KBM-7 (cell line): ENCODE measurements at places on chromosomes 12 and 14.

DNA sequence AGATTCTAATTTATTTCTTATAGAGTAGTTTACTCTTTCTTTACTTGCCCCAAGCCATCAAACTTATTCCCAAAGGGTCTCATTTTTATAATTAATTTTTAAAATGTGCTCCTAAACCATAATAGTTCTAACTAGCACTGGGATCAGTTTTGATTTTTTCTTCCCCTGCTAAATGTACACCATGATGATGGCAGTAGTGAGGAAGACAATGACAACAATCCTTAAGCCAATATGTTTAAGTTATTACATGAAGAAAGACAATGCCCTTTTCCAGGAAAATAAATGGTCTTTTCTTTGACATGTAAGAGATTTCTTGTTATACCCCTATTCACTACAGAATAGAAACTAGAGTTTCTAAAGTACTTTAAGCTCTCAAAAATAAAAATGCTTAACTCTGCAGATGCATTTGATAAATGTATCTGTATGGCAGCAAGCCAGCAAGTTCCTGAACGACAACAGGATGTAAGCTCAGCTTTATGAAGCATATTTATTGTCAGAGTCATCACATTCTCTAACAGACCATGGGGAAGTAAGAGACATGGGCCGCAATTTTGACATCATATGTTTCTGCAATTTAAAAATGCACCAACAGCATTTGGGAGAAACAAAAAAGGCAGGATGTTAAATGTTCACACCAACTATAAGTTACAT is 36.0 kb upstream of the SNX6 start:
- peak; percentile 32 for DNase-seq

DNA sequence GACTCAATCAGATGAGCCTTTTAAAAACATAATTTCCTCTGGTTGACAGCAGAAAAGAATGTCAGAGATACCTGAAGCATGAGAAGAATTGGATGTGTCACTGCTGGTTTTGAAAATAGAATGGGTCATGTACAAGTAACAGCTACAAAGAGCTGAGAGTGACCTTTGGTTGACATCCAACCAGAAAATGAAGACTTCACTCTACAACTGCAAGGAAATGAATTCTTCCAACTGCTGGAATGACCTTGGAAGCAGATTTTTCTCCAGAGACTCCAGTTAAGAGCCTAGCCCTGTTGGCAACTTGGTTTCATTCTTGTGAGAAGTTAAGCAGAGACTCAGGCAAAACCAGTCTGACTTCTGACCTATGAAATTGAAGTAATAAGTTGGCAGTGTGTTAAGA is 505.9 kb downstream of the SLC16A7 start:
- DNase-seq = no peak

GRCh38 chr14:54709444-54709843 is 142.5 kb downstream of the SAMD4A start:
- no peak for DNase-seq

GRCh38 chr12:105481392-105482300 is 151.2 kb downstream of the C12orf75 start:
- DNase-seq = no peak

DNA sequence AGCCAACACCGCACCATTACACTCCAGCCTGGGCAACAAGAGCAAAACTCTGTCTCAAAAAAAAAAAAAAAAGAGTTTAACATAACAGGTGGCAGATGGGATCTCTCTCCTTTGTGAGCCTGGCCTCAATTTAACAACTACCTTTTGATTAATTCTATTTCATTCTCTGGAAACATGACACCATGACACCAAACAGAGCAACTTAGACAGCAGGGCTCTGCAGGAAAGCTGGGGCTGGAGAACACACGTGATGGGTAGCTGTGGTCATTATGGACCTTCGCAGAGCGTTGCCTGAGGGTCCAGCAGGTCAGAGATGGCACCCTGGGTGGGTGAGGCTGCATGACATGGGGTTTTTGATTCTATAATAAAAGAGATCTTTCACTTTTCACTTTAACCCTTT is 1.7 kb upstream of the DGLUCY start:
- no peak for DNase-seq

GRCh38 chr12:93704122-93704521 is 26.9 kb downstream of the CRADD start:
- no peak for DNase-seq

GRCh38 chr12:88300931-88301330 is 158.8 kb downstream of the TMTC3 start:
- no peak for DNase-seq

DNA sequence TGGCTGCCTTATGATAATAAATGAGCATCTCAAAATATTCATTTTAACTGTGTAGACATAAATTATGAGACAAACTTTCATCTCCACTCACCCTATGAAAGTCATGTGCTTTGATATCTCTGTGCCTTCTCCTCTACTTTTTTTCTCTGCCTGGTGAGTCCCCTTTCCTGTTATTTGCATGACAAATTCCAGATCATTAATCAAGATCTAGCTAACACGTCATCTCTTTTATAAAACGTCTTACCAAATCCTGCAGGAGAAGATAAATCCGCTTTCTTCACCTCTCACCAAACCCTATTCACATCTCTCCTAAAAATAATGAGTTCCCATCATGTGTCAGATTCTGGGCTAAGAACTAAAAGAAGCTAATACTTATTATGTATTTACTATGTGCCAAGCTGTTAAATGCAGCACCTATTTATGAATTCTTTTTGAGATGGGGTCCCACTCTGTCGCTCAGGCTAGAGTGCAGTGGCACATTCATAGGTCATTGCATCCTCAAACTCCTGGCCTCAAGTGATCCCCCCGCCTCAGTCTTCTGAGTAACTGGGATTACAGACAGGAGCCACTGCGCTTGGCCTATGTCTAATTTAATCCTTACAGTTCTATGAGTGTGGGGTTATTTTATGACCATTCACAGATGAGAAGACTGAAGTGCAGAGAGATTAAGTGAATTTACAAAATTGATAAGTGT is 26.7 kb downstream of the SPX start:
- DNase-seq = no peak

DNA sequence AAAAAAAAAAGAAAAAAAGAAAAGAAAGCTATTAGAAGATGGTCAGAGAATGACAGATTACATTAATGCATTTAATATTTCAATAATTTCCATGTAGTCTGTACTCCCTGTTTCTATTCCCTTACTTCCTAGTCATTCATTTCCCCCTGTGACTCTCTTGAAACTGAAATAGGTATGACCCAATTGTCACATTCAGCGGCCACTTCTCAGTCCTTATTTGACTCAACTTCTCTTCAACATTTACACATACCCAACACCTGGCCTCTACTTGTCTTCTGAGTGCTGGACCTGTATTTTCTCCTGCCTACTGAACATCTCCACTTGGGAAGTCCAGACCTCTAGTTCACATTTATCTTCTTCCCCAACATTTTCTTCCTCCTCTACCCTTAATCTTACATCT is 7.2 kb downstream of the EEA1 start:
- no peak for DNase-seq

DNA sequence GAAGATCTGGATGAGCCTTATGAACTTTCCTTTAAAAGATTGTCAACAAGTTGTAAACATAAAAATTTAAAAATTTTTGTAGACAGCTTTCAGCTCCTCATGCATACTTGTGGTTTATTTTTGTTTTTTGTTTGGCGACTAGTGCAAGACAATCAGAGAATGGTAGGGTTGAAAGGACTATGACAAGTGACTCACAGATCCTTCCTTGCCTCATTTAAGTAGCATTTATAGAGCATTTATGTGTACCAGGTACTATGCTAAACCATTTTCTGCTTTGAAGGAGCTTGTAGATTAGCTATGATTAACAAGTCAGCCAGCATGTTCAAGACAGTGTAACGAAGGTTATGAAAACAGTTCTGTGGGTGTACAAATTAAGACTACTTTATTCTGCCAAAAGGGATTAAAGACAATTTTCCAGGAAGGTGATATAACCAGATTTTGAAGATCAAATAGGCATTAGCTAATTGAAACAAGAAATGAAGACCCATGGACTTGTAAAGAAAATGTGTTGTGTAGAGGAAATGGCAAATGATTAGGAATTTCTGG is 122.0 kb downstream of the PCNX1 start:
- DNase-seq = no peak

GRCh38 chr14:71430678-71431376 is 501.4 kb upstream of the RGS6 start:
- no peak for DNase-seq

- no peak for DNase-seq
These were observed 28.7 kb upstream of the CPNE8 start for GRCh38 chr12:38934078-38934584.

GRCh38 chr12:674272-674781 is 11.1 kb upstream of the NINJ2 start:
- no peak for DNase-seq

- DNase-seq = no peak
These were observed 10.6 kb upstream of the ART4 start for GRCh38 chr12:14853961-14854360.

GRCh38 chr12:15037091-15037687 is 64.3 kb downstream of the PDE6H start:
- DNase-seq = no peak

DNA sequence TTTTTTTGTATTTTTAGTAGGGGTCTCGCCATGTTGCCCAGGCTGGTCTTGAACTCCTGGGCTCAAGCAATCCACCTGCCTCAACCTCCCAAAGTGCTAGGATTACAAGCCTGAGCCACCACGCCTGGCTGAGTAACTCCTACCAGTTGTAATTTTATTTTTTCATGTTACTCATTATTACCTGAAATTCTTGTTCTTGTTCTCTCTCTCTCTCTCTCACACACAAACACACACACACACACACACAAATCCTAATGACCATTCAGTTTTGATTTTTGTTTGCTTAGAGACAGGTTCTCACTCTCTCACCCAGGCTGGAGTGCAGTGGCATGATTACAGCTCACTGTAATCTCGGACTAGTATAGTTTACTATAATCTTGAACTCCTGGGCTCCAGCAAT is 30.2 kb downstream of the DNAL1 start:
- DNase-seq = no peak

DNA sequence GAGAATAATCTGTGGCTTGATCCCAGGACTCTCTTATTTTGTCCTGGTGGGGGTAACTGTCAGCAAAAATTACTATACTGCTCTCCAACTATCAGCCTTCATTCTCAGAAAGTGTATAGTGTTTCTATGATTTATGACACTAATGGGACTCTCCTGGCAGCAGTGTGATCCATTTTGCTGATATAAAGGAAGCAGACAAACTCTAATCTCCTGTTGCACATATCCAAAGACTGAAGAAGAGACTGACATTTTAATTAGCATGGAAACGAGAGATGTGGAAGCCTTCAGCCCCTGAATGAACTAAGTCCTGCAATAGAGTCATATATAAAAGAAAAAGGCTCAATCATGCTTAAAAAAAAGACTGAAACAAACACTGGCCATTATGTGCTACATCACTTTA is 127.8 kb upstream of the SSTR1 start:
- no peak for DNase-seq

DNA sequence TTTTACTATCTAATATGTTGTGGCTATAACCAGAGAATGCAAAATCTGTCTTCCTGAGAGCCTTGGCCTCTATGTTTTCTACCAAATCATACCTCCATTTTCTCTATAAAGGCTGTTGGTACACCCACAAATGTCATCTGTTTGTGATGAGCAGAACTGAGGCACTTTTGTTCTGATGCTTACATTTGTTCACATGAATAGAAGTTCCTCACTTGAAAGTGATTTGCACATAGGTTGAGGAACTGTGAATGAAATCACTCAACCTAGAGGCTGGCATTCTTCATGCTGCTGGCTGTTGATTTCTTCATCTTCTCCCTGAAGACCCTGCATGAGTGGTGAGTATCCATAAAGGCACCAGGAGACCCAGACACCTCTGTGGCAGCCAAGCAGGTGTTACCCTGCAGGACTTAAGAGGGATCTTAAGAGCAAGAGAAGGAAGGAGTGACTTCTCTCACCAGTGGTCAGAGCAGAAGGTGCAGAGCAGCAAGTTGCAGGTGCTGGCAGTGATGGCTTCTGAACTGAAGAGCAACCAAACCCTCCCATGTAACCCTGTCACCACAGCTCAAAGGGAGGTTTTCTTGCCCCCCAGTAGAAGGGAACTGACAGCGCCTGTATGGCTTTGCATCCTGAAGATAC is 110.3 kb downstream of the HMGA2 start:
- no peak for DNase-seq

GRCh38 chr12:107779077-107779831 is 4.8 kb downstream of the ASCL4 start:
- DNase-seq = peak; percentile 72

DNA sequence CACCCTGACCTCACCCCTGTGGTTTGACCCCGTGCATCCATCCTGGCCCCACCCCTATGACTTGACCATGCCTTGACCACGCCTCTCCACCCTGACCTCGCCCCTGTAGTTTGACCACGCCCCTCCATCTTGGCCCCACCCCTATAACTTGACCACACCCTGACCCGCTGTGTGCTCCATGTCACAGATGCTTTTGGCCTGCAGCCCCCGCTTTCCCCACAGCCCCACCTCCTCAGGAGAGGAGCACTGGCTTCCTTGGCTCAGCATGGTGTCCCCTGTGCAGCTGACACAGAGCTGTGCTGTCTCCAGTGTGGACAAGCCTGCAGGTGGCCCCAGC is 269.9 kb upstream of the SFSWAP start:
- no peak for DNase-seq
